Fibroblast of the aortic adventitia (primary cell): ENCODE measurements at places on chromosomes 12 and 14.
A peak's percentile ranks its signal among the peaks of the same experiment; 100 is the strongest.

DNA sequence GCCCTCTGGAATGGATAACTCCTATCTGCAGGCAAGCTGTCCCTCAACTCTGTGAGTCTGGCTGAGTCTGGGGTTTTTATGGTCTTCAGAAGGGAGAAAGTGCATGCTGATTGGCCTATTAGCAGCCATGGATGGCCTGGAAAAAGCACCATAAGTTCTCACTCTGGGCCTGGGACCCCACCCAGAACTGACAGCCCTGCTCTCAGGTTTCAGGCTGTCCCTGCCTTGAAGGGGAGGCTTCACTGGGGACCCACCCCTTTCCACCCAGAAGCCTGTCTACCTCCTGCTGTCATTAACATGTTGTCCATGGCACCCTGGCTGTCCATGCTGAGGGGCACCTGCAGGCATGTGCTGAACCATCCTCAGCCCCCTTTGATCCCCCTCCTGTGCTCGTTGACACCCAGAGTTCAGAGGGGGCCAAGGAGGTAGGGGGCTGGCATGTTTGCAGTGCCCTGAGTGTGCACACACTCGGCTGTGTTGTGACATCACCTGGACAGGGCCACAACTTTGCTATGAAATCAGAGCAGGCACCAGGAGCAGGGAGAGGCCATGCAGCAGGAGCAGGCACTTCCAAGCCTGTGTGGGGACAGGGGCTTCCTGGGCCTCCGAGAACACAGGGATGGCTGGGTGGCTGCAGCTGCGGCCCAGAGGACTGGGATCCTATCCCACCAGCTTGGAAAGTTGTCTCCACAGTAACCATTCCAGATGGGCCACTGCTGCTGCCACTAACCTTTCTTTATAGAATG lies 84.7 kb downstream of the ACSS3 start:
- no peak for DNase-seq

- DNase-seq = no peak
Measured at GRCh38 chr12:32488132-32488531, 88.8 kb downstream of the FGD4 start.

DNA sequence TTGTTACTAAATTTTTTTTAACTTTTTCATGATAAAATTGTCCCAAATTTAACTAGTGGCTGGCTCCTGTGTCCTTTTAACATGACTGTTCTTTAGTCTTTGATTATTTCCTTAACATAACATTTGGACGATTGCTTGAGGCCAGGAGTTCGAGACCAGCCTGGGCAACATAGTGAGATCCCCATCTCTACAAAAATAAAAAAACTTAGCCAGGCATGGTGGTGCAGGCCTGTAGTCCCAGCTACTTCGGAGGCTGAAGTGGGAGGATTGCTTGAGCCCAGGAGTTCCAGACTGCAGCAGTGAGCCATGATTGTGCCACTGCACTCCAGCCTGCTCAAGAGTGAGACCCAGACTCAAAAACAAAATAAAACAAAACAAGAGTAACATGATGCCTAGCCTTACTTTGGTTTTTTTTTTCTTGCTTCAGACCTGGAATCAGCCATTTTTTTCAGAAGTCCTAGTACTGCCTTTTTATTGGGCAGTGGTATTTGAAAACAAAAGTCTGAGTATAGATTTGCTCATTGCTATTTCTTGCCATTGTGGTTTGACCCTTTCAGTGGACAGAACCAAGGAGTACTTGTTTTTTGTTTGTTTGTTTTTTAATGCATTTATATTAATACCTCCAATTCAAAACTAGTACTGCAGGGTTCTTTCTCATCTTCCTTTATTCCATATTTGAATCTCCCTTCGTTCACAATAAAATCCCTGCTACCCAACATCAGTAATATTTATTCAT lies 4.8 kb downstream of the TOGARAM1 start:
- no peak for DNase-seq

DNA sequence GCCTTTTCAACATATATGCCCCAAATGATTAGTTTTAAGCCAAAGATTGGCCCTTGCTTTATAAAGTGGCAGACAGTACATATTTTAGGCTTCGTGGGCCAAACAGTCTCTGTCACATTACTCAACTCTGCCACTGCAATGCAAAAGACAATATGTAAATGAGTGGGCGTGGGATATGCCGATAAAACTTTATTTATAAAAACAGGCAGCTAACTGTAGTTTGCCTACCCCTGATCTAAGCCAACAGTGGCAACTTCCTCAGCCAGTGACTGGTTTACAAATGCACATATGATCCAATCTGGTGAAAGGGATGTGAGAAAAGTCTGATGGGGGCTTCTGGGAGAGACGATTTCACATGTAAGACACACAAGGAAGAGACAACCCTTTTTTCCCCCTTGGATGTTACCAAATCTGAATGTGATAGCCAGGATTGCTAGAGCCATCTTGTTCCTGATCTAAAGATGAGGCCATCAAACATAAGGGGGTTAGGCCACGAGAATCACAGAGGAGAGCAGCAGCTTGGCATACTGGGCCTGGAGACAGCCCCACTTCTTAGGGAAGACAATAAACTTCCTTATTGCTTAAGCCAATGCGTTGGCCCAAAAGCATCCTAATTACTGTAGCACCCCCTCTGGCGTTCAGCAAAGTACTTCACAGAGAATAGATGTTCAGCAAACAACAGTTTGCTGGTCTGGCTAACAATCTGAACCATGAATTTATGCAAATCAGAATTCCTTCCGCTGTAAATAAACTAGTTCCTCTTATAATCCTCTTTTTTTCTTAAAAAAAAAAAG lies 75.2 kb upstream of the TMCC3 start:
- DNase-seq = peak; percentile 49

DNA sequence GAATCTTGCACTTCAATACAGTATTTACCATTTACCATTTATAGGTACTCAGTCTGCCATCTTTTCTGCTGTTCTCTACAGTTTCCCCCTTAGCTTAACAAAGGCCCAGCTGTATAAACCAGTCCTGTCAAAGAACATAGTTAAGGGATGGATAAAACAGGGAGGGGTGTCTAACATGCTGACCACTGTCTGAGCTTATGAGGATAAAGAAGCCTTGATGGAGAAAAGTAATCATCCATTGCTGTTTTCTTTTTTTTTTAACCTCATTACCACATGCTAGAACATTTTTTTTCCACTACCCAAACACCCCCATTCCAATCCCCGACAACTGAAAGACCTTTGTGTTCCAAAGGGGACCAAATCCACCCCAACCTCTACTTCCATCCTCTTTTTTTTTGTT lies 39.9 kb downstream of the SOX5 start:
- DNase-seq = no peak
